ENCODE measurements at places on chromosomes 5 and 9. TPM values are rescaled to one million over a fixed set of nuclear protein-coding genes. Genes with fewer than 3 reads are reported as not detected.

Gene GNA14
- not detected for total RNA-seq

Gene ZNF354B
- 7.0 TPM for total RNA-seq

Gene FGD3
- total RNA-seq, result 0.26 TPM

Gene FRMPD1
- total RNA-seq, result under 0.01 TPM

Gene PNPLA7
- total RNA-seq, result 0.26 TPM

Gene NR5A1
- not detected for total RNA-seq

Gene MEGF9
- 4.7 TPM for total RNA-seq

Gene NSMF
- 15.1 TPM for total RNA-seq
